ENCODE measurements at places on chromosomes 1 and 21. TPM values are rescaled to one million over a fixed set of nuclear protein-coding genes. Genes with fewer than 3 reads are reported as not detected.

- no peak for DNase-seq
Observed at GRCh38 chr21:40678681-40679284, 168.2 kb downstream of the DSCAM start.

The TTC22 gene
- polyA plus RNA-seq: 6.7 TPM

The TCHHL1 gene
- polyA plus RNA-seq: not detected

DNA sequence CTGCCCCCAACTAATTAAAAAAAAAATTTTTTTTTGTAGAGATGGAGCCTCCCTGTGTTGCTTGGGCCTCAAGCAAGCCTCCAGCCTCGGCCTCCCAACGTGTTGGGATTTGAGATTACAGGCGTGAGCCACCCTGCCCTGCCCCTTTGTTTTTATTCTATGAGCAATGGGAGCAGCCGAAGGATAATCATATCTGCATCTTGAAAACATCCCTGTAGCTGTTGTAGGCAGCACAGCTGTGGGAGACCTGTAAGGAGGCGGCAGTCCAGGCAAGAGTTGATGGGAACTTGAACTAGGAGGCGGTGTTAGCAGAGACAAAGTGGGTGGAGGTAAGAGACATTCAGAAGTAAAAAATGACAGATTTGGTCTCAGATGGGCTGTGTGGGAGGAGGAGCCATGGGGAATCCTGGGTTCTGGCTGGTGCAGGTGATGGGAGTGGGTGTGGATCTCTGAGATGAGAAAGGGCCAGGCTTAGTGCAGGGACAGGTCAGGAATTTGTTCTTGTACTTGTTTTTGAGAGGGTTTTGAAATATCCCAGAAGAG, 31.3 kb downstream of the STUM start:
- DNase-seq: no peak

DNA sequence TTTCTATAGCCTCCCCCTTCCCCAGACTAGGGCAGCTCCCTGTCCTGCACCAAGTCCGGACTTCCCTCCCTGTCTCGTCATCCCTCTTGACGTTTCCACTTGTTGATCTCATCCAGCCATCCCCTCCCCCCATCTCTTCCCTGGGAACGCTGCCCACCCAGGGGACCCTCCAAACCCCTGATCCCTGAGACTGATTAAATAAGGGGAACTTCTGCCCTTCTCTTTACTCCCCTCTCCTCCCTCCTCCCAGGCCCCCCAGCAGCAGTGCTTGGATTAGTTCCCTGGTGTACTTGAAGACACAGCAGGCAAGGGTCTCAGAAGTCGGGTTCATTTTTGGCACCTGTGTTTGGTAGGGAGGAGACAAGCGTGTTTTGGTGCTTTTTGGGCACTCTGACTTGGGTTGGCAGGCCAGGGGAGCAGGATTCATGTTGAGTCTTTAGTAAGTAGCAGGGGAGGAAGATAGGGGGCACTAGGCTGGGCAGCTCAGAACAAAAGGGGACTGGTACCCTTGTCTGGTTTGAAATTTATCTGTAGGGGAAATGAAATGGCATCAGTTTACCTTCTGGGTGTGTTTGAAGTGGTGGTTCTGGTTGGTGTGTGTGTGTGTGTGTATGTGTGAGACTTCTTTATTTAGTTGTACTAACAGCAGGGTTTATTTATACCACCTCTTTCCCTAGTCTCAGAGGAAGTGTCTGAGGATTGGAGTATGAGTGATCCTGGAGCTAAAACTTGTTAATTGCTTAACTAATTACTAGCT, 11.1 kb downstream of the VANGL2 start:
- DNase-seq: no peak

The DLGAP3 gene
- 4.0 TPM for polyA plus RNA-seq

The FCER1G gene
- polyA plus RNA-seq: 10.2 TPM

The TNFAIP8L2 gene
- 1.2 TPM for polyA plus RNA-seq

GRCh38 chr1:174167265-174167803, 8.0 kb downstream of the RABGAP1L start:
- DNase-seq: no peak

The SPATA1 gene
- 1.5 TPM for polyA plus RNA-seq

- no peak for DNase-seq
Observed at GRCh38 chr1:205497351-205497750, 7.1 kb upstream of the CDK18 start.

The CRYZL1 gene
- polyA plus RNA-seq: 56.3 TPM

DNA sequence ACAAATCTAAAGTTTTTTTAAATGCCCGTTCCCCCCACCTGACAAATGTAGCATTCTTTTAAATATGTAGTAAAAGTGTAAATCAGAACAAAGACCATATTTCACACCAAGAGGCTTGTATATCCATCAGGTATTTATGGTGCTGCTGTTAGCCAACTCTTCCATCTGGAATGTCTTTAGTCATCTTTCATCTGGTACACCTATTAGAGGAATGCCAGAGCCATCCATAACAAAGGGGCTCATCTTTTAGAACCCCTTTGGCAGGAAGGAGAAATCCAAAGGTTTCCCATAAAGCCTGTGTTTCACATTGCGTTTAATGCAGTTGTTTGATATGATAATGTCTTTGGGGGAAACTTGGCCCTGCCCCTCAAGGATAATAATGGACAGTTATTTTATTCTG, 79.3 kb upstream of the C1orf87 start:
- no peak for DNase-seq

DNA sequence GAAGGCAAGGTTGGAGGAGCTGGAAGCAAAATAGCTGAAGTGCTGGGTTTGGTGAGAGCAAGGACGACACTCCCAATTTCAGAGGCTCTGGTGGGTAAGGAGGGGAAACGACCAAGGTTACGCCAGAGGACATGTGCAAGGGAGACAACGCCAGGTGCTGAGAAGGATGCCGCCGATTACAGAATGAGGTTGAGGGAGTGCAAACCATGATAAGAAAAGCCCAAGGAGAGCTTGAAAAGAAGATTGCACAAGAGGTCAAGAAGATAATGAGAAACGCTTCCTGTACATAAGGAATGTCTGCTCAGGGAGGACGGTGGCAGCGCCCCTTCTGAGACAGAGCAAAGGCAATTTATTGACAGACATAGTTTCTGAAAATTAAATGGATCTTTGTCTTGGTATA, 382.0 kb upstream of the PROX1 start:
- no peak for DNase-seq

GRCh38 chr21:19712441-19712840, 1285.8 kb upstream of the NCAM2 start:
- no peak for DNase-seq

DNA sequence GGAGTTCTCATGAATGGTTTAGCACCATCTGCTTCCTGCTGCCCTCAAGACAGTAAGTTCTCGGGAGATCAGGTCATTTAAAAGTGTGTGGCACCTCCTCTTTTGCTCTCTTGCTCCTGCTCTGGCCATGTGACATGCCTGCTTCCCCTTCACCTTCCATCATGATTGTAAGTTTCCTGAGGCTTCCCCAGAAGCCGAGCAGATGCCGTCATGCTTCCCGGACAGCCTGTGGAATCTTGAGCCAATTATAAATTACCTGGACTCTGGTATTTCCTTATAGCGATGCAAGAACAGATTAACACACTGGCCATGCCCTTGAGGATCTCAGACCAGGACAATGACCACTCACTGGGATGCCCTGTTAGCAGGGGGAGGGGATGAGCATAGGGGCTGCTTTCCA, 212.3 kb downstream of the MATN1 start:
- no peak for DNase-seq

DNA sequence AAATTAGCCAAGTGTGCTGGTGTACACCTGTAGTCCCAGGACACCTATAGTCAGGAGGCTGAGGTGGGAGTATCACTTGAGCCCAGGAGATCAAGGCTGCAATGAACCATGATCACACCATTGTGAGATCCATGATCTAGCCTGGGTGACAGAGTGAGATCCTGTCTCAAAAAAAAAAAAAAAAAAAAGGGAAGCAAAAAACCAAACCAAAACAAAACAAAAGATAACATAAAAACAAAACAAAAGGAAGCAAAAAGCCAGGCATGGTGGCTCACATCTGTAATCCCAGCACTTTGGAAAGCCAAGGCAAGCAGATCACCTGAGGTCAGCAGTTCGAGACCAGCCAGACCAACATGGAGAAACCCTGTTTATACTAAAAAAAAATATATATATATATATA, 9.4 kb upstream of the AKR1A1 start:
- no peak for DNase-seq

- DNase-seq: no peak
Observed at GRCh38 chr1:97160818-97161217, 439.2 kb downstream of the PTBP2 start.

The CTSK gene
- 22.6 TPM for polyA plus RNA-seq

- no peak for DNase-seq
Observed at GRCh38 chr1:32055416-32055815, 17.3 kb upstream of the TMEM39B start.

The AADACL3 gene
- polyA plus RNA-seq: not detected

DNA sequence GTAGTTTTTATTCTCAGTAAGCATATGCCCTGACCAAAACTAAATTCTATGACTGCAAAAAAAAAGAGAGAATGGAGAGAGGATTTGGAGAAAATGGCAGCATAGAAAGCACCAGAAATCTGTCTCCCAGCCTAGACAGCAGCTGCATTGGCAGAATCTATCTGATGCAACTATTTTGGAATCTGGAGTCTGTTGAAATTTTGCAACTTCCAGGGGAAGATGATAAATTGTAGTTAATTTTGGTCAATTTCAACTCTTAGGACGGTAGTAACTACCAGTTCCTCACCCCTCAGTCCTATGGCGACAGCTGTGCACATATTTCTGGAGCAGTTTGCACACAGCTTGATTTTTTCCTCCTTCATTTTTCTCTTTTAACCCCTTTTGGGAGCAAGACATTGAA, 10.9 kb downstream of the EXO5 start:
- no peak for DNase-seq

- DNase-seq: no peak
Observed at GRCh38 chr21:34546542-34546941, 34.5 kb upstream of the KCNE1 start.

GRCh38 chr1:12521096-12521495, 96.9 kb downstream of the DHRS3 start:
- DNase-seq: no peak

GRCh38 chr1:20279509-20279908, 11.2 kb upstream of the VWA5B1 start:
- DNase-seq: peak; percentile 46
